ENCODE measurements at places on chromosomes 1 and 21. TPM values are rescaled to one million over a fixed set of nuclear protein-coding genes. Genes with fewer than 3 reads are reported as not detected.

GRCh38 chr1:41387667-41388091 lies 26.4 kb downstream of the FOXO6 start:
- DNase-seq = peak; percentile 91

- DNase-seq = no peak
Observed at GRCh38 chr1:210257698-210258529, 25.3 kb downstream of the SERTAD4 start.

- no peak for DNase-seq
Observed at GRCh38 chr1:42646056-42646455, 12.2 kb upstream of the PPIH start.

DNA sequence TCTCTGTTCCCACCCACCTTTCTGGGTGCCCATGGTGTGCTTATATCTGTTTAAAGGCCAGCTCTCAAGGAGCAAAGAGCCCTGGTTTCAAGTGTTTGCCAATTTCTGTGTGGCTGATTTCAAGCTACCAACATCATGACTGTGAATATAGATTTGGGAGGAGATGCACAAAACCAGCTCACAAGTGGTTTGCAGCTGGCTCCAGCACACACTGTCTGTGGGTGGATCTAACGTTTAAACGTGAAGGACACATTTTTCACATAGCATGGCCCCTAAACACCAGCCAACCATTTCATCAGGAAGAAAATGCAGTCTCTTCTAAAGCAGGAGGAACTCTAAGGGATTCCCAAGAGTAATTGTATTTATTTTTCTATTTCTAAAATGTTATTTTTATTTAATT lies 65.2 kb downstream of the FCRL5 start:
- DNase-seq = no peak

GFI1 gene
- polyA plus RNA-seq = 0.13 TPM

- no peak for DNase-seq
Observed at GRCh38 chr21:21387916-21388315, 389.7 kb downstream of the NCAM2 start.

GRCh38 chr1:119052267-119052666 lies 64.1 kb upstream of the TBX15 start:
- no peak for DNase-seq

GRCh38 chr1:35369922-35370671 lies 101.6 kb downstream of the ZMYM4 start:
- peak; percentile 82 for DNase-seq

- no peak for DNase-seq
Observed at GRCh38 chr1:86940599-86940998, 26.2 kb downstream of the HS2ST1 start.

DNA sequence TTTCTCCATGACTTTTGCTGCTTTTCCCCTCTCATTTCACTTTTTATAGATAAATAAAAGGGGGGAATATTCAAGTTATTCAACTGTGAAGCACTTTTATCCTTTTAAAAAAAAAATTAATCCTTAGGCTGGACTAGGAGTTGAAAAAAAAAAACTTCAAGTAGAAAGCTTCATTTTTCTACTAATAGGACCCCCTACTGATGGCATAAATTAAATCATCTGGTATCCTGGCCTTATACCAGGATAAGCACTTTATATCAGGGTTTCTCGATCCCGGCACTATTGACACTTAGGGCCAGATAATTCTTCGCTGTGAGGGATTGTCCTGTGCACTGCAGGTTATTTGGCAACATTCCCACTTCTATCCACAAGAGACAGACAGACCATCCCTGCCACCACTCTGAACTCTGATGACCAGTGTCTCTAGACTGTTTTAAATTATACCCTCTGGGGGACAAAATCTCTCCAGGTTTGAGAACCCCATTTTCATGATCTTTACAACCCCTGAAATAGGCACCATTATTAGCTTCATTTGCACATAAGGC lies 17.6 kb downstream of the USP33 start:
- DNase-seq = no peak

DNA sequence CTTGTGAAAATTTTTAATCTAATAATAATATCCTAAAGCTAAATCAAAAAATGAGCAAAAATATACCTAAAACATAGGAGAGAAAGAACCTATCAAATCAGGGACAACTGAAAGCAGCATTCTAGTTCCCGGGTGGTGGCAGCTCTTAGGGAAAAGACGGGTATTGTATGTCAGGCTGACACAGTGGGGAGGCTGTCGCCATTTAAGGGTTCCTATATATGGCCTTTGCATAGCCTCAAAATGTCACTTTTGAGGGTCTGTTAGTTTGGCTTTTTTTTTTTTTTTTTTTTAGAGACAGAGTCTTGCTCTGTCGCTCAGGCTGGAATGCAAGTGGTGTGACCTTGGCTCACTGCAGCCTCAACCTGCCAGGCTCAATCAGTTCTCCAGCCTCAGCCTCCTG lies 6.0 kb downstream of the CLSTN1 start:
- DNase-seq = no peak

MX2 gene
- 0.69 TPM for polyA plus RNA-seq

DNA sequence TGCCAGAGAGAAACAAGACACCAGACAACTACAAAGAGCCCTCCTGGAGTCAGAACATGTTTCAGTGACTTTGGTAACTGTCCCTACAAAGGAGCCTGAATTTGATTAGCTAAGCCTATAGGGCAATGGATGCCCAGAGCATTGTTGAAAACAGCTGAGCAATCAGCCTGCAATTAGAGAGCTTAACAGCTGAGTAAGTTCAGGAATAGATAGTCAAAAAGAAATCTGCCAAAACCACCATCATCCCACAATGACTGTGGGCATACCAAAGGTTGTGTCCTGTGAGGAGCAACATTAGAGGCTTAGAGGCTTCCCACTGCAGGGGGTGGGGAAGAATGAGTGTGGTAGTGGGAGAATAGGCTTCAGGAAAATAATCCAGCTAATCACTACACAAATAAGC lies 32.1 kb downstream of the SH3BP5L start:
- no peak for DNase-seq

VANGL2 gene
- polyA plus RNA-seq = 0.26 TPM

B3GALT5 gene
- polyA plus RNA-seq = 0.10 TPM

TDRD10 gene
- 2.6 TPM for polyA plus RNA-seq

- no peak for DNase-seq
Observed at GRCh38 chr1:44507490-44508396, 102.7 kb downstream of the RNF220 start.

SYT14 gene
- polyA plus RNA-seq = 0.13 TPM

- DNase-seq = no peak
Observed at GRCh38 chr1:77394166-77394565, 112.3 kb downstream of the AK5 start.

- no peak for DNase-seq
Observed at GRCh38 chr1:37606481-37607263, 10.9 kb upstream of the GNL2 start.

CD244 gene
- polyA plus RNA-seq = 0.75 TPM

- no peak for DNase-seq
Observed at GRCh38 chr1:217494767-217495166, 136.1 kb downstream of the GPATCH2 start.

- no peak for DNase-seq
Observed at GRCh38 chr1:223084464-223084866, 58.6 kb downstream of the TLR5 start.

ABCB10 gene
- 6.8 TPM for polyA plus RNA-seq

- DNase-seq = no peak
Observed at GRCh38 chr1:3573500-3573899, 37.8 kb downstream of the MEGF6 start.

DNA sequence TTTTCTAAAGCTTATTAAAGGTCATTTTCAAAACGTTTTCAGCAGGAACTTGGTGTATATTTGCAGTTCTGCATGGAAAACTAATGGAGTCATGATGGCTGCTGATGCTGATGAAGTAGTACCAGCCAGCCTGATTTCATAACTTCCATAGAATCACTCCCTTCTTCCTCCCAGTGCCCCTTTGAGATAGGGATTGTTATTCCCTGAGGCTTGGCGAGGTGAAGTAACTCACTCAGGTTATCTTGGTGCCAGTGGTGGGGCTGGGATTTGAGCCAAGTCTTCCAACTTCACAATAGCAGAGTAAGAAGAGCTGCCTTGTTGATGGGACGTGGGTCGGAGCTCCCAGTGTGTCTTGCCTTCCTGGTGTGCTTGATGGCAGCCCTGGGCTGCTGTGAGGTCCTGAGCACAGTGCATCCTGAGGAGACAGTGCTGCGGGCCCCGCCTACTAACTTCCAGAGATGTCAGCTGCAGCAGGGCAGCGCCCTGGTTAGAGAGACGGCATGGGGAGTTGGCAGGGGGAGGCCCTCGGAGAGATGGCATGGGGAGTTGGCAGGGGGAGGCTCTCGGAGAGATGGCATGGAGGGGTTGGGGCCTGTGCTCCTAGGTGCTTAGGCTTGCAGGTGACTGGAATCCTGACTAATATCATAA lies 92.6 kb downstream of the PCBP3 start:
- DNase-seq = no peak

DNA sequence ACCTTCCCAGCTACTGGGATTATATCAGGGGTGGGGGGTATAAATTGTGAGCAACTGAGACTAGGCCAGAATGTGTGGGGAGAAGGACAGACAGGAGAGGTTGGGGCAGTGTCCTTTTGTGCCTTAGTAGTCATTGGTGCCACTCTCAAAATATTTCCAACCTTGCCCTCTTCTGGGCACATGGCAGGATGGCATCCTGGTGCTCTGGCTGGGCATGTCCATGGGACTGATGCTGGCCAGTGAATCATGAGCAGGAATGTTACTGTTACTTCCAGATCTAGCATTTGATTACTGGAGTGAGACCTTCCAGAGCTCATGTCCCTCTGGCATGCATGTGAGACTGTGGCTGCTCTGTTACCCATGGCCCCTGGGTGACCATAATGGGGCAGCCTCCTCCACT lies 151.2 kb downstream of the MATN1 start:
- DNase-seq = no peak

DNA sequence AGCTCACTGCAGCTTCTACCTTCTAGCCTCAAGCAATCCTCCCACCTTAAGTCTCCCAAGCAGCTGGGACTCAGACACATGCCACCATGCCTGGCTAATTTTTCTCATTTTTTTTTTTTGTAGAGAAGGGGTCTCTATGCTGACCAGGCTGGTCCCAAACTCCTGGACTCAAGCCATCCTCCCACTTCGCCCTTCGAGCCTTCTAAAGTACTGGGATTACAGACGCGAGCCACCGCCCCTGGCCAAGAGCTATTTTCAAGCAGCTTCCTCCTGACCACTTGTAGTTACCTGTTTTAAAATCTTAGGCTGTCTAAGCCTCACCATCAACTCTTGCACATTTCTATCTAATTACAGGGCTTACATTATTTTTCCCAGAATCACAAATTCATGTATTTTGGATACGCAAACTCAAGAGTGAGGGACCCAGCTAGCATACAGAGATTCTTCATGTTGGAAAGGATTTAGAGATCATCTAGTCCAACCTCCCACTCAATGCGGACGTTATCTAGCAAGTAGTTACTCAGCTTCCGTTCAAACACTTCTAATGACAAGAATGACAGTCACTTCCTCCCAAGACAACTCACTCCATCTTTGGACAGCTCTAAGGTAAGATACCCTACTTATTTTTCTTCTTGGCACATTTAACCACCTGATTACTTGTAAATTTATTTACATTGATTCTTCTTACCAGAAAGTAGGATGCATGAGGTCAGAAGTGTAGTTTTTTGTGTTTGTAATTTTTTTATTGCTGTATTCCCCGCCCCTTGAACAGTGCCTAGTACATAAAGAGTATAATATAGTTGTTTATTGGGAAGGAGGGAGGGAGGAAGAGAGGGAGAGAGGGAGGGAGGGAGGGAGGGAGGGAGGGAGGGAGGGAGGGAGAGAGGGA lies 65.4 kb downstream of the LUZP1 start:
- DNase-seq = no peak

GNG12 gene
- polyA plus RNA-seq = 84.9 TPM

GRCh38 chr1:31937300-31938183 lies 626 bp downstream of the PTP4A2 start:
- peak; percentile 96 for DNase-seq

Measured in aorta (tissue), 5 donors.